ENCODE measurements at places on chromosomes 1 and 21.

DNA sequence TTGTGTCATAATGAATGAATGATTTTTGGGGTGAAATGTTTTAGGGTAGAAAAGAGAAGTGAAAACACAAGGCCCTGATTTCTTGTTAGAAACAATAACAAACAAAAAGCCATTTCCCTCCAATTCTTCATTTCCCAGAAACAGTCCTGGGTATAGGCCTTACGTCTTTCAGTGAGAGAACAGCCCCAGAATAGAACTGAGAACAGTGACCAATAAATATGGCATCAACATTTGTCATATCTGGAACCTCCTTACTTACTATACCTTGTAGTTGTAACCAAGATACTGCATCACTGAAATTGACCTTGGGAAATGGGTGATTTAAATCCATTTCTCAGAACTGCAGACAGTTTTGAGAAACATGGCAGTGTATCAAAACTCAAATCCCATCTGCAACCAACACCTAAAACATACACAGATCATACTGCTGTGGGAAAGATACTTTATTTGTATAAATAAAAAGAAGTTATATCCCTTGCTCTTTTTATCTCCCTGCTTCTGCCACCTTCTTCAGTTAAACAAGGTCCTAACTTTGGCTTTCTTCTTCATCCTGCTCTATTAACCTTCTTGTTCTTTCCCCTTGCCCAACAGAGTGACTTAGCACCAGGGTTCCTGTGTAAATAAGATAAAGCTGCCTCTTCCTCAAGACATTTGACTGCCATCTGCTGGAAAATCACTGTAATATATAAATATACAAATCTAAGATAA, 19.5 kb downstream of the XKR8 start:
- peak; percentile 41 for DNase-seq

DNA sequence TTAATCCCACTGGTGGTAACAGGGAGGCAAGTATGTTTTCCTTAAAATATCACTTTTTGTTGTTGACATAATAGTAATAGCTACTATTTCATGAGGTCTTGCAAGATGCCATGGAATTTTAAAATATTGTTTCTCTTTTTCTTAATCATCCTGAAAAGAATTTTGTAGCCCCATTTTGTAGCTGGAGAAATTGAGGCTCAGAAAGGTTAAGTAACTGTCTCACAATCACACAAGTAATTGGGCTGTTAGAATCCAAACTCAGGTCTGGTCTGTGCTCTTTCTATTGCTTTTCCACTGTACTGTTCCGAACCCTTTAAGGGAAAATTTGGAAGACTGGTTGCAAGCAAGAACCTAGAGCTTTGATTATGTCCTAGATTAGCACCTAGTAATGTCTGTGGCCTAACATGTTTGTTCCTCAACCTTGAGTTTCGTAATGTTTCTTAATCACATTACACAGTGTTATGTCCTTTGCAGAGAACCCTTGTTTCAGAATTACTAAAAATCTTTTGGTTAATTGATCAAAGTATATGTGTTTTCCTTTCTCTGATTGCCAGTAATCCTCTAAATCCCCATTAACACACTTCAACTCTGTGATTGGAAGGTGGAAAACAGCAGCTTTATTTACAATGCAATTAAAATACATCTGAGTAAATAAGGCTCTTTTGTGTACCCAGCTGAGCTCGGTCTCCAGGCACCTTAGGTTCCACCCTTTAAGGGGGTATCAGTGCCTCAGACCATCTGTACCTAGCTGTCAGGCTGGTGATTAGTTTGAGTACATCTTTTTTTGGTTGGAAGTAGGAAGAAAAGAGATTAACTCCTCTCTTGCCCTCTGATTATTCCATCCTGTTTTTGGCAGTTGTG, 10.4 kb downstream of the LRRC42 start:
- peak; percentile 14 for DNase-seq

GRCh38 chr1:8415526-8416278, 97.8 kb downstream of the SLC45A1 start:
- DNase-seq, result no peak

DNA sequence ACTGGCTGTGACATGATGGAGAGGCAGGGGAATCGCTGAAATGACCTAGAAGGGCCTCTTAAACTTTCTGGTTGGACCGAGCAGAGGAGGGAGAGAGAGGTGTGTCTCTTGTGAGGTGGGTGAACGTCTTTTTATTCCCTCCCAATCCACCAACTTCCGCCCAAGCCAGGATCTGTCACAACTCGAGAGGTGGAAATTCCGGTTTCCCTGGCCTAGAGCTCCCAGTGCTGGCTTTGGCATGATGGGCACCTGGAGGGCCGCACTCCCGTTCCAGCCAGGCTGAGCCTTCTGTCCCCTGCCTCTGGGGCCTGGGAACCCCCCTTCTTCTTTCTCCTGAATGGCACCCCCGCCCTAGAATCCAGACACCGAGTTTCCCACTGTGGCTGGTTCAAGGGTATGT, at the start of gene SEMA4A:
SEMA4A (plus strand) TSS at position 224 of the 400 bp plus-strand sequence. CDS start 994 bp downstream, outside the sequence.
- peak; percentile 79 for DNase-seq

GRCh38 chr1:113657556-113658063, 101.7 kb downstream of the PHTF1 start:
- no peak for DNase-seq

- DNase-seq, result no peak
Measured at GRCh38 chr21:40852563-40852962, 5.6 kb upstream of the DSCAM start.

- DNase-seq, result peak; percentile 73
Measured at GRCh38 chr1:156445789-156446263, 54.7 kb downstream of the MEF2D start.

DNA sequence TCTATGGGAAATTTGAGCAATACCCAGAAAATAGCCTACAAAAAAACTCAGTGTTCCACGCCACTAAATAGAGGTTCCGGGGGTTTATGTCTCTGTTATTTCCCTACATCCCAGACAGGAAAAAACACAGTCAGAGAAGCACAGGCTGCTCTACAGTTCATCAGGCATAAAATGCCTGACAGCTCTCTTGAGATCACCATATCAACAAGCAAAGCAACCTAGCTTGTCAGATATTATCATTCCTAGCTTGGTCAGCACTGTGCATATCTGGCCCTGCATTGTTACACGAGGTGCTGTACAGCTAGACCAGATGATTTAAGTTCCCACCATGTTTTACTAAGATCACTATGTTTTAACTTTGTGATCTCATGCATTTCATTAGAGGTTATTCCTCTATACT, 172.6 kb downstream of the PTPRC start:
- no peak for DNase-seq

DNA sequence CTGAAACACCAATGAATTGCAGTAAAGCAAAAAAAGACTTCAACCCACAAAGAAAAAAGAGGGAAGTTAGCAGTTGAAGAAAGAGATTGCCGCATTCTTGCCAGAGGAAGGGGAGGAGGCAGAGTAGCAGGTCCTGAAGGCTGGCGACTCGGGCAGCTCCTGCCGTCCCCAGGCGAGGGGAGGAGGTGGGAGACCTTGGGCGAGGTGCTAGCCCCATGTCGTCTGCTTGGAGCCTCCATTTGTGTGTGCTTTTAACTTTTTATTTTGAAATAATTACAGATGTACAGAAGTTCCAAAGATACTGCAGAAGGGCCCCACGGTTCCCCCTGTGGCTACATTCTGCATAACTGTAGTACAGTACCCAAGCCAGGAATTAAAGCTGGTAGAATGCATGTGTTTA, 6.7 kb downstream of the TRPM2 start:
- DNase-seq, result no peak

- DNase-seq, result no peak
Measured at GRCh38 chr1:240691909-240692705, 80.2 kb upstream of the GREM2 start.

DNA sequence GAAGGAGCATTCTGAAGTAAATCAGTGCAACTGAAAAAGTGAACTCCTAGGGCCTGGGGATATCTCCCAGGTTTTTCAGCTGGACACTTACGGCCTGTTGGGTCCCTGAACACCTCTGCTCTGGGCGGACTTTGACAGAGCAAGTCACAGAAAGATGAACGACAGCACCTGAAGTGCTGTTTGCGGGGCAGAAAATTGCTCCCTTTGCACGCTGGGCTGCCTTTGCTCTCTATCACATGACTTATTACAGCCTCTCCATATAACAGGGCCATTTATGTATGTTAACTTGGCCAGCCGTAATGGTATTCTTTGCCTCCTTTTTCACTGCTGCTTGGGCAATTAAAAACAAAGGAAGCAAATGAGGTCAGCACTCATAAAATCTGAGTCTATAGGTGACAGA, 332.9 kb downstream of the BARHL2 start:
- DNase-seq, result no peak

DNA sequence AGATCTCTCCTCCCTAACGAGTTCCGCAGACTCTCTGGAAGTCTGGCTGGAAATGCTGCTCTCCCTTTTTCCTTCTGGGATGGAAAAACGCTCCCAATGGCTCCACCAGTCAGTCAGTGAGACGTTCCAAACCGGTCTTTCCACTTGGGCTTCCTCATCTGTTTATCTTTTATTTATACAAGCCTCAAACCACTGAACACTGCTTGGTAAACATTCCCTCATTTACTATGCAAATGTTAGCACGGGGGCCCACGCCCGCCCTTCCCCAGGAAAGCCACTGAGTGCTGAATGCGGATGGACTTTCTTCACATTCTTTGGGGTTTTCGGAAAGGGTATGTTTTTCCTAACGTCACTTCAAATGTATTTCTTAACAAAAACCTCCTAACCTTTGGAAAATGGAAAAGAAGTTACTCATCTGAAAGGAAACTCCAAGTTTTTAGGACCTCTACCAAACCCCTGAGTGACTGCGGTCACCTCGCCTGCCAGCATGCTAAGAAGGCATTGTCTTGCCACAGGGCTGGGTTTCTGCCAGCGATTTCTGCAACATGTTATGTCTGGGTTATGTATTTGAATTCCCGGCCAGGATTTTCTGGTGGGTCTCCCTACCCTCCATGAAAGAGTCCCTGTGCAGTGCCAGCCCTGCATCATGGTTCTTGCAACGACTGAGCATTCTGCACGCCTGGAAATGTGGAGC, 14.0 kb upstream of the UMODL1 start:
- DNase-seq, result peak; percentile 71

DNA sequence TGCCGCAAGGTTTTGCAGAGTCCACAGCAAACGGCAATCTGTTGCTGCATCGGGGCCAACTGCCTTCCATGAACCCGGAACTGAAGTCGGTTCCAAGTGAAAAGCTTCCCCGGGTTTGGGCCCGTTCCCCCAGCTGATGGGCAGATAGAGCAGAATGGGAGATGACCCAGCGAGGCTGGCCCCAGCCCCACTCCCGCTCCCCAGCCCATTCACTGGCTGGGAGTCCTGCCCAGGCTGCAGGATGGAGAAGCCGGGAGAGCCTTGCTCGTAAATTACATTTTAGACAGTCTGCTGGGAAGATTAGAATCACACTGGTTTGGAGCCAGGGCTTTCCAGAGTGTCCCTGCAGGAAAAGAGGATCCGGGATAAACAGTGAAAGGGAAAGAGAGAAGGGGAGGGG, 31.6 kb upstream of the PAX7 start:
- no peak for DNase-seq

Measured in mammary epithelial cell (primary cell).